Hematopoietic multipotent progenitor cell treated with erythropoietin and hydrocortisone succinate and interleukin-3 and kit ligand, for 4 days (in vitro differentiated cells): ENCODE measurements at places on chromosomes 16 and 17.

DNA sequence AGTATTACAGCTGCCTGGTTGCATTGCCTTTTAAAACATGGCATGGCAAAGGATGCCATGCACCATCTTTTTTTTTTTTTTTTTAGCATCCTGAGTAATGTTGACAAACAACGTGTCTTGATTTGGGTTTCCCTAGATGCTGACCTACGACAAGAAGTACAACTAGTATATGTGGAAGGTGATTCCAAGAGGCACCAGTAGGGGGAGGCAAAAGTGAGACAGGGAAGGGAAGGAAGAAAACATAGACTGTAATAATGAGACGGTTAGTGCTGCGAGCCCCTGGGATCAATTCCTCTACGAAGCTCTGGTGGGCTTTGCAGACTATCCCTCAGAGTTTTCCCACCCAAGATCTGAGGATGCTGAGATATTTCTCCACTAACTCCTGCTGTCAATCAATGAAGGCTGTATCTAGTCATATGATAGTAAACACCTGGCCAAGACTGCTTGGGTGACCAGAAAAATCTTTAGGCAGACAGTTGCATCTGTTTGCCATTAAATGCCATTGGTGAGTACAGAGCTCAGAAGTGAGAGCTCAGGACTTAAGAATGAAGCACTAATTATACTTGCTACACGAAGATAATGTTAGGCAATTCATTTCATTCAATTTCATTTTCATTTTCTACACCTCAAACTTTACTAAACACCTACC lies 458.6 kb upstream of the GOT2 start:
- DNase-seq = peak; percentile 60

- no peak for DNase-seq
Observed at GRCh38 chr16:89898201-89898967, 20.3 kb upstream of the MC1R start.

DNA sequence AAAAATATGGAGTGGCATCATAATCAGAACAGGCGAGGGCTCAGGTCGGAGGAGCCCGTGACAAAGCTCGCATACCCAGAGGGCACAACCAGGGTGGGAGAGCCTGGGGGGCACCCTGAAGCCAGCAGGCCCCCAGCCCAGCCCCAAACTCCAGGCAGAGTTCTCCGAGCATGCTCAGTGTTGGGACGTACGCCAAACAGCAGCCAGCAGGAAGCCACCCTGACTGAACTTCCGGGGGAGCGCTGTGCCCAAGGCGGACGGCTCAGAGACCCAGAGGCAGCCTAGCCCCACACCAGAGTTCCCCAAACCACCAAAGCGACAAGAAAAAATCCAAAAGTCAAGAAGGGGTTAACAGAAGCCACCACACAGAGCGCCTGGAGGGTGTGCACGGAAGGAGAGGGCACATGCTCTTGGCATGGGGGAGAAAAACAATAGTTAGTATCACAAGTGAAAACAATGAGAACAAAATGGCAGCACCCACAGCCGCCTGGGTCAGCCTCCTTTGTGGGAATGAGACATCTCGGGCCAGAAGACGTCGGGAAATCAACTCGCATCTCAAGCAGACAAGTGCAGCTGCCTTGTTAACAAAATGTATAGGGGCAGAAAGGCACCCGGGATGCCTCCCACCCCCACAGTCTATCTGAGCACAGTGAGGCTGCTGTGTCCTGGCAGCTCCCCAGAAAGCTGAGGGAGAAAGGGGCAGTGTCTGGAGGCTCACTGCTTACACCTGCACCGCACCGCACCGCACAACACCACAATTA lies 11.9 kb downstream of the EXOC7 start:
- peak; percentile 37 for DNase-seq

DNA sequence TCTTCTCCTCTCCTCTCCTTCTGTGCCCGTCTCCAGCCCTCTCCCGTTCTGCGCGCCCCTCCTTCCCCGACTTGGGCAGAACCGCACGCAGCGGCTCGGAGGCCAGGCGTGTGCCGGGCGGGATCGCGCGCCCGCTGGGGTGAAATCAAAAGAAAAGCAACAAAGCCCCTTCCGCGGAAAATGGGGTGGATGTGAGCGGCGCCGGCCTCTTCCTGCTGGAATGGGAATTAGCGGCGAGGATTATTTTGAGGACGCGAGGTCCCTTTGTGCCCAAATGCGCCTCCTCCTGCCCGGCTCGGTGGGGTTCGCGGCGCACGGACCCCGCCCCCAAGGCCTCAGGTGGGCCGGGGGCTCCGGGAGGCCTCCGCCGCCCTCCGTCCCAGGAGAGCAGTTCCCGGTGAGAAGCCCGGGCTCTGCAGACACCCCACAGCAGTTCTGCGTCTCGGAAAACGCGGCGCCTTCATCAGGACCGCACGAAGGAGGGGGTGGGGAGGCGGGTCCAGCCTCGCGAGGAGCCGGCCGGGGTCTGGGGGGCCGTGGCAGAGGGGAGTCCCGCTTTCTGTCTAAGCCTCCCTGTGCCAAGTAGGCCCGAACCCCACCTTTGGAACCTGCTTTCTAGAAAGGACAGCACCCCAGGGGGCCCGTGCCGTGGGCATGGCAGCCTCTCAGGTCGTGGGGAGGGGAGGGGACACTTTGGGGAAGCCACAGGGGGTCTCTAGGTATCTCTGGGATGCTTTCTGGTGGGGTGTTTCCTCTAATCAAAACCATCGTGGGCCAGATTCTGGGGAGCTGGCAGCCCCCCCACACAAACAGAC lies 91.0 kb upstream of the CBX4 start:
- no peak for DNase-seq
